ENCODE measurements at places on chromosomes 5 and 9. TPM values are rescaled to one million over a fixed set of nuclear protein-coding genes. Genes with fewer than 3 reads are reported as not detected.

PAM gene
- 150 TPM for polyA plus RNA-seq

SPATA31A3 gene
- polyA plus RNA-seq = not detected

FOXD4L5 gene
- polyA plus RNA-seq = 0.81 TPM

DOK3 gene
- 15.8 TPM for polyA plus RNA-seq

MTRR gene
- polyA plus RNA-seq = 36.6 TPM

ANXA1 gene
- 85.7 TPM for polyA plus RNA-seq

PCDHGB3 gene
- 8.4 TPM for polyA plus RNA-seq

TMEM250 gene
- 27.2 TPM for polyA plus RNA-seq

FOXI1 gene
- polyA plus RNA-seq = not detected

CLK4 gene
- polyA plus RNA-seq = 47.9 TPM

COL15A1 gene
- 23.3 TPM for polyA plus RNA-seq

RORB gene
- 12.9 TPM for polyA plus RNA-seq

WDR38 gene
- 5.9 TPM for polyA plus RNA-seq

SPATA31E1 gene
- polyA plus RNA-seq = not detected

LHX2 gene
- 1.00 TPM for polyA plus RNA-seq

FOXB2 gene
- polyA plus RNA-seq = not detected

C9 gene
- 0.08 TPM for polyA plus RNA-seq

PCDHB16 gene
- 4.9 TPM for polyA plus RNA-seq

GNA14 gene
- polyA plus RNA-seq = 3.3 TPM

MEF2C gene
- polyA plus RNA-seq = 31.2 TPM

SPZ1 gene
- not detected for polyA plus RNA-seq

RABEPK gene
- 29.6 TPM for polyA plus RNA-seq

DPYSL3 gene
- 523 TPM for polyA plus RNA-seq

PCDHGA4 gene
- polyA plus RNA-seq = 9.9 TPM

ARHGEF39 gene
- polyA plus RNA-seq = 3.2 TPM

PCDHB10 gene
- 15.8 TPM for polyA plus RNA-seq

PCDHA9 gene
- polyA plus RNA-seq = 3.5 TPM

PCDHGA5 gene
- polyA plus RNA-seq = 15.5 TPM

STKLD1 gene
- 2.5 TPM for polyA plus RNA-seq

PTCD2 gene
- 8.9 TPM for polyA plus RNA-seq

FAM81B gene
- polyA plus RNA-seq = 5.4 TPM

FOXD4L6 gene
- polyA plus RNA-seq = not detected

NUP214 gene
- 44.3 TPM for polyA plus RNA-seq

SLC34A3 gene
- polyA plus RNA-seq = 0.95 TPM

DIPK1B gene
- polyA plus RNA-seq = 63.5 TPM

NRARP gene
- 15.8 TPM for polyA plus RNA-seq

FAT2 gene
- 0.82 TPM for polyA plus RNA-seq

TRIP13 gene
- 9.8 TPM for polyA plus RNA-seq

MORN5 gene
- 7.5 TPM for polyA plus RNA-seq

SPATA6L gene
- polyA plus RNA-seq = 5.8 TPM

LCN15 gene
- polyA plus RNA-seq = not detected

ENTPD2 gene
- polyA plus RNA-seq = 50.7 TPM

ADAMTS6 gene
- polyA plus RNA-seq = 6.9 TPM

PCDHGA7 gene
- 6.7 TPM for polyA plus RNA-seq

PPP3R2 gene
- 0.55 TPM for polyA plus RNA-seq

SH2D3C gene
- 23.8 TPM for polyA plus RNA-seq

DNAI1 gene
- 10.5 TPM for polyA plus RNA-seq

PCDHGA9 gene
- polyA plus RNA-seq = 21.4 TPM

GABRA1 gene
- 8.7 TPM for polyA plus RNA-seq

FAM151B gene
- polyA plus RNA-seq = 4.2 TPM

HDAC3 gene
- polyA plus RNA-seq = 110 TPM
